ENCODE measurements at places on chromosomes 7 and 10.

DNA sequence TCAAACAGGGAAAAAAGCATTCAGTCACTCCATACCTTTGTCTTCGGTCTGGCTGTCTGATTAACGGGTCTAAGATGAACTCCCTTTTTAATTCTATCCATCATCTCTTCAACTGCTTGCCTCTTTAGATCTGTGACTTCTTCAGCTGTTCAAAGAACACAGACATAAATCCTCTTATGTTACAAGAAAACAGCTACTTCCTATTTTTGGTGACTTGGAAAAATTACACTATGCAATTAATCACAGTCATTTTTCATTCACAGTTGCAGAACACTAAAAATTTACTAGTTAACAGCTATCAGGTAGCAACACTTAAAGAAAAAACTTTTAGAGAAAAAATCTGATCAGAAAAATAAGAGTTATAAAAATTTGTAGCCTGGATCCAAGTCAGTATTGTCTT, 66.0 kb downstream of the ENO4 start:
- DNase-seq: no peak

- no peak for DNase-seq
These were observed 13.4 kb downstream of the SERPINE1 start for GRCh38 chr7:101140339-101140699.

DNA sequence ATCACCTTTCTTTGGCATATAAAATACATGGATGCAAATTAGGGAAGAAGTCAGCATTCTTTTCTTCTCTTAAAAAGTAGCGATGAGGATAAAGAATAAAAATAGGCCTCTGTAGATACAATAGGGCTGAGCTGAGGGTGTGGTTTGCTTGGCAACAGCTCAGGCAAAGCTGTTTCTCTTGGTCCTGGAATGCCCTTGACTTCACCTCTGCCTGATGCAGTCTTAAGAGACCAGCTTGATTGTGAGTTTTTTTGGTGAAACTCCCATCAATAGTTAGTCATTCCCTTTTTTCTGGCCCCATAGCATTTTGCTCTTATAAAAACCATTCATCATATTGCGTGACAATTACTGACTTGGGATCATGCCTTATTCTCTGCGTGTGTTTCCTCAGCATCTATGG, 42.1 kb upstream of the MKLN1 start:
- DNase-seq: no peak

DNA sequence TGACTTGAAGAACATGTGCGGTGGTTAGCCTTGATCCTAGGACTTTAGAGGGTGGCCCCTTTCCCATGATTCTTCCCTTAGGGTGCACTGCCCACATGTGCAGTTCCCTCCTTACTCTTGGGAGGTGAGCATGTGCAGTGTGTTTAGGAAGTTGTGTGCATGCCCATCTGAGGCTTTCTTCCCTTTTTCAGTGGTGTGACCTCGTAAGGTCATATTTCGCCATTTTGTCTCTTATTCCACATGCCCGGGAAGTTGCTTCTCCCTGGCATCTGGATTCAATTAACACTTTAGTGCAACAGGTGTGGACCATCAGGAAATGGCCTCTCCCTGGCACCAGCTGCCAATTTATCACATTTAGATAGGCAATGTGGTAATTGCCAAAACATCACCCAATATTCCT, 380.6 kb upstream of the VSTM2A start:
- no peak for DNase-seq

DNA sequence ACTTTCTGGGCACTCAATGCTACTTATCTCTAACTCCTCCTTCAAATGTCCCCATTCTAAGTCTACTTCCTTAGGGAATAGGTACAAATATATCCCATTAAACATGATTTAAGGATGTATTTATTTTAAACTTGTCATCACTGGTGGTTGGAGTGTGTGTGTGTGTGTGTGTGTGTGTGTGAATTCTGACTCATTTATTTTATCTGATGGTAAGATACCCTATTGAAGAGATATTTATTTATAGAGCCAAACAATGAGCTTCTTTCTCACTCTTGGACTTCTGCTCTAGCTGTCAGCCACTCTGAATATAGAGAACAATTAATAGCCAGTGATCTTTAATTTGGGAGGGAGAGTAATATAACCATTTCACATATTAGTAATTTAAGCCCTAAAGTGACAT, 17.8 kb upstream of the MAGI2 start:
- DNase-seq: no peak

GRCh38 chr10:63763744-63764143, 242.5 kb downstream of the REEP3 start:
- peak; percentile 37 for DNase-seq

GRCh38 chr10:17814973-17815372, 5.8 kb downstream of the MRC1 start:
- DNase-seq: no peak

DNA sequence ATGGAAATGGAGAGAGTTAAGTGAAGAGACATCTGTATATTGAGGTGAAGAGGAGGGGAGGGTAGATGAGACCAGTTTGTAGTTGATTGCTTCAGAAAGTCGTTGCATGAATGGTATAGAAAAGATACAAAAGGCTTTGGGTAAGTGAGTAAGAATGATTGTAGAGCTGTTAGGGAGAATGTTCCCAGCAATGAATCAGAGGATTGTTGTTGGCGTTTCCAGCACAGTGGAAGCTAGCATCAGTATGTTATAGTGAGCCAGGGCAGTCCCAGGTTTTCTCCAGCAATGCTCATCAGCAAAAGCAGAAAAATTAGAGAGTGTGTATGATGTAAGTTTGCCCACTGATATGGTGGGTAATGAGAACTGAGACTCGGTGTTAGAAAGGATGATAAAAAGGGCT, 15.4 kb upstream of the CDK6 start:
- no peak for DNase-seq

DNA sequence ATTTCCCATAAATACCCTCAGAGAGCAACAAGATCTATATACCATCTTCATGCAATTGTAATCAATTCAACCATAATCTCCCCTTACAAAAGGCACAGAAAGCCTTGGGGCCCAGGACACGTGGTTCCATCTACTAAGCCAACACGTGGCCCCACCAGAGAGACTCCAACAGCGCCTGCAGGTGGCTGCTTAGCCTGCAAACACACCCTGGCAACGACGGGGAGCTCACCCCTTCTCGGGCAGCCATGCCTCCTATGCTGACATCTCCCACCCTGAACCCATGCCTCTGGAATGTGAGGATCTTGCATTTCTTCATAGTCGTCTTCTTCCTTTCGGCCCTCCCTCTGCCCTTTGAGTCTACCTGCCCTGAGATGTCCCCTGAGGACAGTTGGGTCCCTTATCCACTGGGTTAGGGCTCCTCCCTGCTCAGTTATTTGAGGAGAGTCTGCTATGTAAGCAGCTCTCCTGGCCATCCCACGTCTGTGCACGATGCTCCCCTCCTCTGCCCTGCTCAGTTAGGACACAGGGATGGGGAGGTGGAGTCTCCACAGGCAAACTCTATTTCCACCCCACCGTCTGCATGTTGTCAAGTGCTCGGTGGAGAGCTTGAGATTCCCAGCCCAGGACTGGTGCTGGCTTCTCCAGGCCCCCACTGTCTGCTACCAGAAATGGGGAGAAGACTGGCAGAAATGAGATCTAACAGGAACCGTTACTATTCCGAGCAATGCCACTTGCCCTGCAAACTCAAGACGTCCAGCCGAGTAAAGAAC, 36.5 kb downstream of the EBF3 start:
- DNase-seq: no peak

- DNase-seq: no peak
These were observed 63.5 kb upstream of the FAM180A start for GRCh38 chr7:135812148-135812547.

GRCh38 chr7:45024126-45024744, 24.2 kb downstream of the CCM2 start:
- no peak for DNase-seq

DNA sequence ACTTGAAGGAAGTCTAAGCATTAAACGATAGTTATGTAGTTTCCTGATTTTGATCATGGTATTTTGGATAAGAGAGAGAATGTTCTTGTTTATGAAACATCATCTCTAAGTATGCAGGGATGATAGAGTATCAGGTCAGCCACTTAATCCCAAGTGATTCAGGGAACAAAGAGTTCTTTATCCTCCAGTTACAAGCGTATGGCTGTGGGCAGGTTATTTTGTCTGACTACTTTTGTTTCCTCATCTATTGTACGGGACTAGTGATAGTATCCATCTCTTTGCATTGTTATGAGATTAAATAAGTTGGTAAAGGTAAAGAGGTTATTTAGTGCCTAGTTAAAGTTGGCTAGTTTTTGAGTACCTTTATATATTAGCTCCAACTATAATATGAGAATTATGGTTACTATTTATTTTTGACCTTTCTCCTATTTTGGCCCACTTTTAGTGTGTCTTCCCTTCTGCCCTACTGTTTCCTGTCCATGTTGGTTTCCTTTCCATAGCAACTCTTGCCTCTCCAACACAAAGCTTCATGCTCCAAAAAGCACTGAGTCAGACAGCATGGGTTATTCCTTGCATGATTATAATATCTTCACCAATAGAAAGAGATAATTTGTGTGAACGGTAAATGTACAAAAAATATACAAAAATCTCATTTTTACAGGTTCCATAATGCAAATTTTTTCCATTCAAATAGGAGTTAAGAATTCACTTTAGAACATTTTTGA, 65.4 kb downstream of the SP8 start:
- no peak for DNase-seq

DNA sequence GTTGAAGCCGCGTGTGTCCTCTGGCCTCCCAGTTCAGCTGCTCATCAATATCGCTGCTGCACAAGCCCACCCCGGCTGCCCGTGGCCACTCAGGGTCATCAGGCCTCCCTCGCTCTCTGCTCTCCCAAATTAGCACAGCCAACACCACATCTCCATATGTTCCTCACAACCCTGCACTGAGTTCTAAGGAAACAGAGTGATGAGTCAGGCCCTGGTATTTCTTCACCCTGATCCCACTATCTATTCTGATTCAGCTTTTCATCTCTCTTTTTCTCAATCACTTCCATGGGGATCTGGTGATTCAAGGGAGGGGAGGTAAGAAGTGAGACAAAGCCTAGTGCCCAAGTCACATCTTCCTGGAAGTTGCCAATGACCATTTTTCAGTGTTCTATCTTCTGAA, 23.8 kb downstream of the CYTH3 start:
- no peak for DNase-seq

- no peak for DNase-seq
These were observed 11.9 kb downstream of the YKT6 start for GRCh38 chr7:44212581-44213184.

DNA sequence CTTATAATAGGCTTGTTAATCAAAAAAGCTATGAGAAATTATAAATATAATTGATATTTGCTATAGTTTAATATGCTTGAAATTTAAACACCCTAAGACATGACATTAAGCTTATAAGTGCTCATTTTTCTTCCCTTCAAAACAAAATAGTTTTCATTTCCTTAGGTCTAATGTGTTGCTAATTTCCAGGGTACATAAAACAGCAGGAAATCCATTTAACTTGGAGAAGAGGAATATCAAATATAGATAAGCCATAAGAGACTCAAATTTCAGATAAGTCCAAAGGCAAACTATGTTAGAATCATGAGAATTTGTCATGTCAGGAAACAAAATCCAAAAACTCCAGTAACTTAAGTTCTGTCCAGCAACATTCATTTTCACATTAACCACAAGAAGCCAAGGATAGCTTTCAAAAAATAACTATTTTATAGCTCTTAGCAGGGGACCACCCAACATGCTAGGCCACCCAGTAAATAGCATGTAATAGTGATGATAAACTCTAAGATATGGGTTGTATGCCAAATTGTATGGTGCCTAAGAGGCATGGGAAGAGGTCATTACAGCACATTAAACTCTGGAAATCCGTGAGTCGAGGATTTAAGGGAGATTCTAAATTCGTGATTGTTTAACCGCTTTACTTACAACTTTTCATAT, 298.1 kb downstream of the CRPPA start:
- DNase-seq: no peak

GRCh38 chr7:73904219-73905137, 43.5 kb downstream of the TMEM270 start:
- no peak for DNase-seq

GRCh38 chr7:81616951-81617350, 152.9 kb downstream of the HGF start:
- DNase-seq: no peak

DNA sequence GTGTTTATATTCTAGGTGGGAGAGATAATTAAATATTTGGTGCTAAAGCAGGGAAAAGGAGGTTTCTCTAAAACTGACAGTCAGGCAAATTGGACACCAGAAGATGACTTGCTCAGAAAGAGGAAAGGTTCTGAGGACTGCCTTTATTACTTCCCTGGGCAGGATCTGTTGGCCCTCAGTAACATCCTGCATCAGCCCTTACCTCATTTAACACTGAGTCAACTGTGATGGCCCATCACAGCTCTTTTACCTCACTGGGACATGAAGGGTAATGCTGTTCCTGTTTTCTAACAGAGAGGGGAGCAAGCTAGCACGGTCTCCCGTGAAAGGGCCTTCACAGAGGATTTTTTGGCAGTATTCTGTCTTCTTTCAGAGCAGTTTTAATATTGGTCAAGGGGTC, 12.0 kb downstream of the PPP1R17 start:
- no peak for DNase-seq

GRCh38 chr7:29328045-29328444, 133.5 kb downstream of the CHN2 start:
- DNase-seq: no peak

GRCh38 chr10:91978585-91978984, 55.0 kb downstream of the BTAF1 start:
- no peak for DNase-seq

DNA sequence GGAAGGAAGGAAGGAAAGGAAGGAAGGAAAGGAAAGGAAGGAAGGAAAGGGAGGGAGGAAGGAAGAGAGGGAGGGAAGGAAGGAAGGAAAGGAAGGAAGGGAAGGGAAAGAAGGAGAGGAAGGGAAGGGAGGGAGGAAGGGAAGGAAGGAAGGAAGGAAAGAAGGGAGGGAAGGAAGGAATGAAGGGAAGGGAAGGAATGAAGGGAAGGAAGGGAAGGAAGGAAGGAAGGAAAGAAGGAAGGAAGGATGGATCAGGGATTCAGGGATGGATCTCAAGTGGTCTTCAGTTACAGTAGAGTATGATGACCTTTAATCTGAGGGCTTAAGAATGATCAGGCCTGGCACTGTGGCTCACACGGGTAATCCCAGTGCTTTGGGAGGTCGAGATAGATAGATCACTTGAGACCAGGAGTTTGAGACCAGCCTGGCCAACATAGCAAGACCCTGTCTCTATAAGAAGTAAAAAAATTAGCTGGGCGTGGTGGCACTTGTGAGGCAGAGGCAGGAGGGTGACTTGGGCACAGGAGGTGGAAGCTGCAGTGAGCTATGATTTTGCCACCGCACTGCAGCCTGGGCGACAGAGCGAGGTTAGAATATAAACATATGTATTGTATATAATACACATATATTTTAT, 760 bp upstream of the FOXK1 start:
- no peak for DNase-seq

- no peak for DNase-seq
These were observed 7.8 kb downstream of the C7orf33 start for GRCh38 chr7:148598351-148598750.

Data from RCC 7860 (cell line).